GM18507 (cell line): ENCODE measurements at places on chromosomes 5 and 9.

DNA sequence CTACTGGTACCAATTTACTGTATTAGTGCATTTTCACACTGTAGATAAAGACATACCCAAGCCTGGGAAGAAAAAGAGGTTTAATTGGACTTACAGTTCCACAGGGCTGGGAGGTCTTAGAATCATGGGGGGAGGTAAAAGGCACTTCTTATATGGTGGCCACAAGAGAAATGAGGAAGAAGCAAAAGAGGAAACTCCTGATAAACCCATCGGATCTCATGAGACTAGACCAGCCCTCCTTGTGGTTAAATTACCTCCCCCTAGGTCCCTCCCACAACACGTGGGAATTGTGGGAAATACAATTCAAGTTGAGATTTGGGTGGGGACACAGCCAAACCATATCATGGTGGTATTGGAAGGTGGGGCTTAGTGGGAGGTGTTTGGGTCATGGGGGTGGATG lies 56.5 kb upstream of the SPDL1 start:
- no peak for DNase-seq

DNA sequence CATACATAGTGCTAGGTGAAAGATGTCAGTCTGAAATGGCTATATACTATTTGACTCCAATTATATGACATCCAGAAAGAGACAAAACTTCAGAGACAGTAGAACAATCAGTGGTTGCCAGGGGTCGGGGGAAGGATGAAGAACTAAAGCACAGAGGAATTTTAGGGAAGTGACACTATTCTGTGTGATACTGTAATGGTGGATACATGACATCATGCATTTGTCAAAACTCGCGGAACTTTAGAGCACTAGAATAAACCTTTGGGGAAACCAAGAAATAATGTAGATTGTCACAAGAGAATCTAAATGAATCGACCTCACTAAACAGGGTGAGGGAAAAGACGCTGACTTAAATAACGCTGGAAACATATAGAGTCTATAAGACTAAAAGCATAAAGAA lies 107.0 kb upstream of the RETREG1 start:
- DNase-seq: no peak

DNA sequence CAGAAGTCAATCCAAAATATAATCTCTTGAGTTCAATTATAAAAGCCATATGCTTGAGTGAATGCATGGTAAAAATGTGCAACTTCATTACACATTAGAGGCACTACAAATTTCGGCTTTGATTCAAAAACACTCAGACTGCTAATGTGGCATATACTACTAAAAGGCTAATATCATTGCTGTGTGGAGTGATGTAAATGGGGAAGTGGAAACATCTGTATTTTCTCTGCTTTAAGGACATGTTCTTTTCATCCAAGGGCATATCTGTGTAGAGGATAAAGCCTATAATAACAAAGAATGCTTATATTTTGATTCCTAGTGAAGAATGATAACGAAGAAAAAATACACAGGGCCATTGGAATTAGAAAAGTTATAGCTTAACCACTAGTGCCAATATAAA lies 643.9 kb upstream of the ZNF608 start:
- no peak for DNase-seq

DNA sequence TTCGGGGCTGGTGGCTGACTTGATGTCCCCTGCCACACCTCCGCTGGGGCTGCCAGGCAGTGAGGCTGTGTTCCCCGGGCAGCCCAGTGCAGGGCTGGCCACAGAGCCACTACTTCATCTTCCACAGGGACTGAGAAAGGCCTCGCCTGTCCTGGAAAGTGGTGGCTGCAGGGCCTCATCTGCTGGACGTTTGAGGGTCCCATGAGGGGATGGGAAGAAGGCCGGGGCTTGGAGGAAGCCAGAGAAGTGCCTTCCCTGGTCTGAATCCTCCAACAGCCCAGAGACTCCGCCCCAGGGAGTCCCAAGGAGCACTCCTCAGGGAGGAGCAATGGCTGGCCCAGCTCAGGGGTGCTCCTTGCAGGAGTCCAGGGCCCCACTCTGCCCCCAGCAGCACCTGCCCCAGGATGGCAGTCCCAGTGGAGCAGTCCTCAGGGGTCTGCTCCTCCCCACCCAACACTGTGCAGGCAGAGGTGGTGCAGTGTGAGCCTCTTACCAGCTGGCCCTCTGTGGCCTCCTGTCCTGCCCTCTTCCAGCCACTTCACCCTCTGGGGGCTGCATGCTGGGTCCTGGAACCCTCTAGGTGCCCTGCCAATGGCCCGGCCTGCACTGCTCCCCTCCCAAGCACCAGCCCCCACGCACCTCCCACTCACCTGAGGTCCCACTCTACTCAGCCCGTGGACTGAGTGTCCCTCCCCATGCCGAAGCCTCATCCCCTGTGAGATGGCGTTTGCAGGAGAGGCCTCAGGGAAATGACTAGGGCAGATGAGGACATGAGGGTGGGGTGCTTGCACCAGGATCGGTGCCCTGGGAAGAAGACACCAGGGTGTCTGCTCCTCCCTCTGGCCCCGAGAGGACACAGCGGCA lies 47.3 kb upstream of the COL5A1 start:
- no peak for DNase-seq

- DNase-seq: no peak
These were observed 120.7 kb downstream of the PBX3 start for GRCh38 chr9:125867751-125868415.

GRCh38 chr5:150578781-150579461 lies 61.5 kb upstream of the SYNPO start:
- no peak for DNase-seq

GRCh38 chr9:132002643-132003318 lies 76.9 kb downstream of the MED27 start:
- no peak for DNase-seq

GRCh38 chr9:4792054-4792571 lies 631 bp upstream of the RCL1 start:
- no peak for DNase-seq

- no peak for DNase-seq
These were observed 457 bp upstream of the IDNK start for GRCh38 chr9:83622433-83622938.

- DNase-seq: no peak
These were observed 7.1 kb upstream of the GNAQ start for GRCh38 chr9:78038620-78039300.

DNA sequence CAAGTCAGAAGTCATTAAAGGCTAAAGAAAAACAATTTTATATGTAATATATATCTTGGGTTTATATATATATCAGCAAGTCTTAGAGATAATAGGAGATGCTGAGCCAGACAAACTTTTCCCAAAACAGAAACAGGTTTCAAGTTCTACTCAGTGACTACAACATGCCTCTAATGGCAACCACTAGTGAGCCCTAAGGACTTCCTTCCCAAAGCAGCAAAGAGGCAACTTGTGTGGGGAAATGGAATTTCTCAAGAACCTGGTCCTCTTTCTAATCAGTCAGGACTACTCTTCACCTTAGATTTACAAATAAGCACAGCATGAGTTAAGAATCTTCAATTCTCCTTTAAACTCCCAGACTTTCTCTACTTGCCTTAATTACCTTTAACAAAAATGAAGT lies 17.6 kb downstream of the RNF38 start:
- DNase-seq: no peak

DNA sequence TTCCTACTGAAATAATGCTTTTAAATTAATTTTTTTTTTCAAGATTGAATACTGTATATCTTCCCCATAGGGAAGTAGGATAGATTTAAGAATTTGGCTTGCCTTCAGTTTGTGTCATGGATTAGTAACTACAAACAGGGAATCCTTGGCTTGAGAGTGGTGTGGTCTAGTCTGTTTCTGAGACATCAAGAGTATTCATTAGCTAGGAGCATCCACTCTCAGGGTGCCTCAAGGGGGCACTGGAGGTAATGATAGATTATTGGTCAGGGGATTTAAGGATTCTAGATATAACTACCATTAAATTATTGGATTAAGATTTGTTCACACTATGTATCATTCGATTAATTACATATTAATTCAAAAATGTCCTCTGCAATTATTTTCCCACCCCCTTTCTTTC lies 91.8 kb upstream of the TXNDC8 start:
- no peak for DNase-seq
